ENCODE measurements at places on chromosomes 2 and 18.

GRCh38 chr2:103506812-103507211 is 745.0 kb downstream of the TMEM182 start:
- DNase-seq = no peak

DNA sequence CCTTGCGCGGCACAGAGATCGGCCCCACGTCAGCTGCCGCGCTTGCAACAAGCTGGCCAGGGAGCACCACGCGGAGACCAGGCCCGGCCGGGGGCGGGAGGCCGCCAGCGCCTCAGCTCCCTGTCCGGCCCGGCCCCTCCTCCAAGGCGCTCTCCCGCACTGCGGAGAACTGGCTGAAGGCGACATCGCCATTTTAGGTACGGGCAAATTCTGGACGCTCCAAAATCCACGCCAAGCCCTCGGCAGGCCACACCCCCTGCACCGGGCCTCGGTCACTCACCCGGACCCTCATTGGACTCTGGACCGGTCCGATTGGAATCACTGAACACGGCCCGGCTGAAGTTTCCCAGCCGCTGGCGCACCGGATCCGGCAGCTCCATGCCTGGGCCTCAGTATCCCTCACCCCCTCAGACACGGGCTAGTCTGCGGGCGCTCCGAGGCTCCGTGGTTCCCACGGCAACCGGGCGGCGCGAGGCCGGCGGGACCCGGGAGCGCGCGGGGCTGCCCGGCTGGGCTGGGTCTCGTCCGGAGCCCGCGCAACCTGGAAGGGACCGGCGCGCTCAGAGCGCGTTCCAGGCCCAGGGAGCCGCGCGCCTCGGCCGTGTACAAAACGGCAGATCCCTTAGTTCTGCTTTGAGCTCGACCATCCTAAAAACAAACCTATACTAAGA is at the start of gene TMEM17:
Gene TMEM17, minus strand, starts transcription at position 446 of the 671 bp plus-strand sequence. Its CDS starts 66 bp downstream, at position 380.
- peak; percentile 92 for DNase-seq

GRCh38 chr2:233856184-233856583 is 1.8 kb upstream of the HJURP start:
- DNase-seq = no peak

- no peak for DNase-seq
Observed at GRCh38 chr18:61710082-61710620, 182.7 kb downstream of the RNF152 start.

GRCh38 chr2:70828914-70829824 is 6.4 kb downstream of the CD207 start:
- no peak for DNase-seq

DNA sequence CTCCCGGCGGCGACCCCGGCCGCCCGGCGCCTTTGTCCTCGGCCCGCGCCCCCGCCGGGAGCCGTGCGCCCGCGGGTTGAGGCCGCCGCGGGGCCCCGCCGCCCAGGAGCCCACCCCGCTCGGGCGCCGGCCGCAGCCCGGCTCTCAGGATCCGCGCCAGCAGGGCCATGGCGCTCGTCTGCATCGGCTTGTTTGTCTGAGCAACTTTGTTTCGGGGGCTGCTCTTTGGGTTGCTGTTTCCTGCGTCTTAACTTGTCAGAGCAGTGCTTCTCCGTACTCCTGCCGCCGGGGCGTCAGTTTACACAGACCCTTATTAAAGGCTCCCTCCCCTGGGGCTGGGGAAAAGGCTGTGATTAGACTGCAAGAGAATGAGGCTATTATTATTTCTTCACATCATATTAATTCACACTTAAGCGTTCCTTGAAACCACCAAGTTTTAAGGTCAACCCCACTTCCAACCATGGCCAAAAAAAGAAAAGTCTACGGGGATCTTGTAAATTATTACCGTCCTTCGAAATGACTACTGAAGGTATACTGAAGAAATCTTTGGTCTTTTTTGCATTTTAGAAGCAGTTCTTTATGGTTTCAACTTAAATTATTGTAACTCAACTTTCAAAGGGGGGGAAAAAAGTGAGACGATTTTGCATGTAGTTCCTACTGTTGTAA is at the start of gene CYP27C1:
Gene CYP27C1, minus strand, starts transcription at position 198 of the 666 bp plus-strand sequence. Its CDS starts 29 bp downstream, at position 169.
- DNase-seq = peak; percentile 43

DNA sequence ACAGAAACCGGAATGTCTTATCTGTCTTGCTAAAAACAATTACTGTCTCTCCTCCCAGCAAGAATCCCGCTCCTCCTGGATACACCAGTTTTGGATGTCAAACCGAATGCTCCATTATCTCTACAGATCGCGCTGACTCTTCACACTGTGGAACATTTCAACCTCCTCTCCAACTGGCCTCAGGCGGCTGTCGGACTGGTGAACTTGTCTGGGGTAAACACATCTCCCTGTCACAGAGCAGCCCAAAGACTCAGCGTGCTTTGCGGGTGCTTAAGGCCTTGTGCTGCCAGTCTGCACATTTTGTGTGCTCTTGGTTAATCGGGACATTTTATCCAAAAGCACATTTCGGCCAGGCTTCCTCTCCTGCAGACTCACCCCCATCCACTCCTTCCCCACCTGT is 173.1 kb downstream of the ICOS start:
- DNase-seq = no peak

DNA sequence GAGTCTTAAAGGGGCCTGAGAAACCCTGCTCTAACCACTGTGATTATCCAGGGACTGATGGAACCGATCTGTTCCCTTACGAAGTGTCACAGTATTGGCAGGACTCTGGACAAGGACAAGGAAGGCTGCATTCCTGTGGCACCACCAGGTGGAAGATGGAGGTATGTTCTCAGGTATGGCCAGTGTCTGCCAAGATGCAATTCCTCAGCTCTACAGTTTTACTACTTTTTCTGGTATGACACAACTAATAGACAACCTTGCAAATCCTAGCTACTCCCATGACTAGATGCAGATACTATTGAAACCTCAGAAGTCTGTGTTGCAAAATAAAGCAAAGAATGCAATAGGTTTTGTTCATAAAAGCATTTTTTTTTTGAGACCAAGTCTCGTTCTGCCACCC is 14.6 kb downstream of the RAB31 start:
- DNase-seq = no peak

All from glutamatergic neuron (in vitro differentiated cells).